Sciatic nerve (tissue), 2 donors: ENCODE measurements at places on chromosomes 12 and 14. TPM values are rescaled to one million over a fixed set of nuclear protein-coding genes. Genes with fewer than 3 reads are reported as not detected.

Gene ZFC3H1
- 85.4 TPM for total RNA-seq

DNA sequence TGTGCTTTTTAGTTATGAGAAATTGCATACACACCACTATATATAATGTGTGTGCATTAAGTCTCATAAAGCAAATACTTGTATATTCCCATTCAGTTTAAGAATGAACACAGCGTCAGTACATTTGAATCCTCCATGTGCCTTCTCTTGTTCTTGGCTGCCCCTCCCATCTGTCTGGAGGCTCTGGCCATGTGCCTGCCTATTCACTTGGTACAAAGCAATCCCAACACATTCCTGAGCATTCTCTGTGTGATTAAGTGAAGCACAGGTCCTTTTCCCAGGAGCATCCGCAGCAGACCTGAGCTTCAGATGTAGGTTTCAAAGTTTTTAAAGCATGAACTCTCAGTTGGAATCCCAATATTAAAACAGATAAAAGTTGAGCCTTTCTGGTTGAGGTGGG lies 58.7 kb downstream of the POLR3B start:
- no peak for DNase-seq

Gene SUOX
- total RNA-seq, result 20.3 TPM

- peak; percentile 96 for DNase-seq
These were observed 13.0 kb upstream of the UBC start for GRCh38 chr12:124927201-124928094.

DNA sequence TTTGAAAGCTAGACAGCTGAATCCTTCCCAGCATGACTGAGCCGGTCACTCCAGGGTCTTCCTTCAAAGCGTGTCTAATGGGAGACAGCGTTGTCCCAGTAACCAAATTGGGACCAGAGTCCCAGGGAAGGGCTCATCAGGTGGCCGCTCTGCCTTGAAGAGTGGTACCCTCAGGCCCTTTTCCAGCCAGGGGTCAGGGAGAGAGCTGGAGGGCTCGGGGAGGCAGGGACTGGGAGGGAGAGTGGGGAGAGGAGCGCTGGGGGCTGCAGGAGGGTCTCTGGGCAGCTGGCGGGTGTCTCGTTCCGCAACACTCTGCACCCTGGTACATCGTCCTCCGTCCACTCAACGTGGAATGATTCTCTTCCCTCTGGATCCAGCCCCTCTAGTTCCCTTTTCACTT lies 1.6 kb upstream of the RTL1 start:
- peak; percentile 36 for DNase-seq

DNA sequence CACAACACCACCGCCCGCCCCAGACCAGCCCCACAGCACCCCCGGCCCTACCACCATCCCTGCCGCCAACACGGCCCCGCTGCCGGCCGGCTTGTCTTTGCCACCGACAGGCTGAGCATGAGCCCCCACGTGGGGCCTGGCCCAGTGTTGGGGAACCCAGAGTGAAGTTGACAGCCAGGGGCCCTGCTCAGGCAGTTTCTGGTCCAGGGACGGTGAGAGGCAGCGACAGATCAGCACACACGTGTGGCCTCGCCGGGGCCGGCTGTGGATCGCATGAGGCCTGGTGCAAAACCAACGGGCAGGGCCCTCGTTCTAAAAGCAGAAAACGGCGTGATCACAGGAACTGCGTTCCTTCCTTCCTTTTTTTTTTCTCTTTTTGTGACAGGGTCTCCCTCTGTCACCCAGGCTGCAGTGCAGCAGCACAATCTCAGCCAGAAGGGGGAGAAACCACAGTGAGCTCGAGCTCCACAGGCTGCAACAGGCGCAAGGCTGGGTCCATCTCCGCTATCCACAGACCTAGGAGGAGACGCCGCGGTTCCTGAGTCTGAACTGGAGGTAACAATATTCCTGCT lies 50.5 kb upstream of the FBRSL1 start:
- DNase-seq, result no peak

Gene CCDC197
- total RNA-seq, result not detected

DNA sequence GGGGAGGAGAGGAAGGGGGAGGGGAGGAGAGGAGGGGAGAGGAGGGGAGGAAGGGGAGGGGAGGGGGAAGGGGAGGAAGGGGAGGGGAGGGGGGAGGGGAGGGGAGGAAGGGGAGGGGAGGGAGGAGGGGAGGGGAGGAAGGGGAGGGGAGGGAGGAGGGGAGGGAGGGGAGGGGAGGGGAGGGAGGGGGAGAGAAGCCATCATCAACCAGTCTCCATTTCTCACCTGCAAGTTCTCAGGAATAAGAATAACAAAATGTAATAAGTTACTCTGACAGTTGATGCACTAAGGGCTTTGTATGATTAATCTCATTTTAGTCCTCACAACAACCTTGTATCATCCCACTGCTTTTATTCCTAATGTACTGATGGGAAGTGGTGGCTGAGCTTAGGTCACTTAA lies 59.1 kb upstream of the TMEM263 start:
- DNase-seq, result no peak

GRCh38 chr12:6314776-6315175 lies 4.3 kb downstream of the PLEKHG6 start:
- DNase-seq, result no peak

DNA sequence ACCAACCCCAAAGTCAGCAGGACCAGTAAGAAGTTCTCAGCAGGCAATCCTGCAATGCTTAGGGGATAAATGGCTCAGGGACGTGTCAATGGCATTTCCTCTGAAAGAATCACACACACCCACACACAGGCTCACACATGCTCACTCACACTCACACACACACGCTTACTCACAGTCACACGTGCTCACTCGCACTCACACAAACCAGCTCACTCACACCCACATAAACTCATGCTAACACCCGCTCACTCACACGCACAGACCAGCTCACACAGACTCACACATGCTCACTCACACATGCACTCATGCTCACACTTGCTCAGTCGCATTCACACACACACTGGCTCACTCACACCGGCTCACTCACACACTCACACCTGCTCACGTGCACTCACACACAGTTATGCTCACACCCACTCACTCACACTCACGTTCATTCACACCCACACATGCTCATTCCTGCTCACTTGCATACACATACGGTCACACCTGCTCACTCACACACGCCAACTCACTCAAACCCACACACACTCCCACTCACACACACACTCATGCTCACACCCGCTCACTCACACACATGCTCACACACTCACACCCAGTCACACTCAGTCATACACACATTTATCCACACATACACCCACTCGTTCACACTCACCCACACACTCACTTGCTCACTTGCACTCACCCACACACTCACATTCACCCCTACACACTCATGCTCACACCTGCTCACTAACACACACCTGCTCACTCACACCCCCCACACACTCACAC lies 436.8 kb downstream of the BCL11B start:
- no peak for DNase-seq
